Body of pancreas (tissue), 4 donors: ENCODE measurements at places on chromosomes 4 and X.

DNA sequence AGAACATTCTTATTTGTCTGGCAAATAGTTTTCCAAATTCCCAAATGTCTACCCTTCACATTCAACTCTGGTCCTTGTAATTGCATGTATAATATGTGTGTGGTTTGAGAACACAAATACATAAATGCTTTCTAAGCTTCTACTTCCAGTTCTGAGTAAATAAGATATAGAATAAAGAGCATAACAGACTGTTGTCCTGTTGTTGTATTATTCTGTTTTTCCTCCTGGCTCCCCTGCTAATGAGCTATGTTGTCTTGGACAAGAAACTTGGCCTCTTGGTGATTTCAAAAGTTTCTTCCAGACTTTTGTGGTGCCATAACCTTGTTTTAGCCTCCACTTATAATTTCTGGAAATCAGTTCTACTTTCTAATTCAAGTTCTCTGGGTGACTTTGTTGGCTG, 75.3 kb upstream of the USP38 start:
- no peak for DNase-seq

GRCh38 chr4:105714071-105714521, 5.5 kb downstream of the GSTCD start:
- DNase-seq: no peak

GRCh38 chrX:64377753-64378152, 17.5 kb downstream of the MTMR8 start:
- no peak for DNase-seq

GRCh38 chrX:52410439-52411394, 41.9 kb downstream of the XAGE2 start:
- no peak for DNase-seq

DNA sequence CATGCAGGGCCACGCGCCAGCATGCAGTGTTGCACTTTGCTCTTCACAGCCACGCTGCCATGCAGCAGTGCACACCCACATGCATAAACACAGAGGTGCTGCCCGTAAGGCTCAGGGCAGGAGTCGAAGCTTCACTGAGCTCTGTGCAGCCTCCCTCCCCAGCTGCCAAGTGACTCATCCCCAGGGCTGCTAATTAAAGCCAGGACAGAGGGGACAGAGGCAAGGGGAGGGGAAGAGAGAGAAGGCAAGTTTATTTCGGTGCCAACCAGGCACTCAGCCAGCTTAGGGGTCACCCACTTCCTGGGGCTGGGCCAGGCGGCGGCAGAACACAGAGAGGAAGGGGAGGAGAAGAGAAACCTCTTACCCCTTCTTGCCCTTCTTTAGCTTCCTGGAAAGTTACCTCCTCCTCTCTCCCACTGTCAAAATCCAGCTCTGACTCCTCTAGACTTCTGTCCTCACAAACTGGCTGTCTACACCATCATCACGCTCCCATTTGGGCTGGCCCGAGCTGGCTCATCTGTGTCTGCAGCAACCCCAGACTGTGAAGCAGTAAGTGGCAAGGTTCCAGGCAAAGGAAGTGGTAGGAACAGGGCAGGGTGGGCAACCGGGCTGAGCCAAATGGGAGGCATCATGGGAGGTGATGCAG, 6.2 kb upstream of the IQSEC2 start:
- DNase-seq: peak; percentile 15

DNA sequence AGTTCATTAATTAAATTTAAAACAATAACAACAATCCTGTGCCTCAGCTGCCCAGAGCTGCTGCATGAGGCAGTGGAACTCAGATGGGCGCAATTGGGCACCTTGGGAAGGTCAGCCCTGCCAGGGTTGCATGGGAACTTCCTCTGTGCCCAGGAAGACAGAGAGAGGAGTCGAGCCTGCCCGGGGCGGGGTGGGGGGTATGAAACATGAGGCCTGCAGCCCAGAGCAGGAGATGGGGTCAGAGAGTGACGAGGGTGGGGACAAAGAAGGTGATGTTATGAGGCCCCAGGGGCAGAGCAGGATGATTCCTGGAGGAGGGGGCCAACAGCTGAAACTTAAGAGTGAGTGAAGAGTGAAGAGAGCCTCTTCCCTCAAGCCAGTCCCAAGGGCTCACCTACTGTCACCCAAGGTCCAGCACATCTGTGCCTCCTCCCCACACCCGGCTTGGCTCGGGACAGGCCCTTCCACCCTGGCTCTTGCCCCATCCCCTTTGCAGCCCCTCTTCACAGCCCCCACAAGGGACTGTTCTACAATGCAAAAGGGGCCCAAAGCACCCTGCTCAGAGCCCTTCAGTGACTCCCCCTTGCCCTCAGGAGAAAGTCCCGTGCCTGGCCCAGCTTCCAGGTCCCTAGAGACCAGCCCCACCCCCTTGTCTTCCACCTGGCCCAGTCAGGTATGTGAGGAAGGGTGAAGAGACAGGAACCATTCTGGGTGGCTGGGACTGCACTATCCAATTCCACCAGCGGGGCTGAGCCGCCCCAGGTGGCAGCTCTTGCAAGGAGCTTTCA, 31.4 kb downstream of the HMX1 start:
- no peak for DNase-seq

DNA sequence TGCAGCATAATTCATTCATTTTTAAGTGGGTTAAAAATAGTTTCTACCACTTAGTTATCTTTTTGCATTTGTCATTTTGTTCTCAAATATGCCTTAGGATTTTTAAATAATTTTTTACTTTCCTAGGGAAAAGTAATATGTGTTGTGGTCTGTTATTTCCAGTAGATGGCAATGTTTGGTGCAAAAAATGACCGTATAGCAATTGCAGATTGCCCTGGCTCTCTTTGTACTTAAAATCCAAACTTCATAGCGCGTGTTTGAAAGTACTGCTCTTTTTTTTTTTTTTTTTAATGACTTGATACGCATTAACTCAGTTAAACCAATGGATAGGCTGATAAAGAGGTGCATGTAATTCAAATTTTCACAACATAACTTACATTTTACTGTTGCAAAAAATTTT, 74.4 kb upstream of the RBMX start:
- no peak for DNase-seq
